ENCODE measurements at places on chromosomes 1 and 21. TPM values are rescaled to one million over a fixed set of nuclear protein-coding genes. Genes with fewer than 3 reads are reported as not detected.

Gene CRABP2
- 0.88 TPM for total RNA-seq

Gene DNAJC28
- total RNA-seq, result 0.37 TPM

Gene APCS
- not detected for total RNA-seq

Gene S100A7
- not detected for total RNA-seq

Gene KCTD3
- total RNA-seq, result 4.2 TPM

Gene RNF187
- total RNA-seq, result 114 TPM

Gene LIN28A
- total RNA-seq, result not detected

Gene S100A4
- 166 TPM for total RNA-seq

Gene GBP4
- 30.8 TPM for total RNA-seq

Gene FBLIM1
- not detected for total RNA-seq

Gene TCHH
- total RNA-seq, result 0.05 TPM

Gene GSTM5
- total RNA-seq, result 0.54 TPM
